ENCODE measurements at places on chromosomes 16 and 17.

DNA sequence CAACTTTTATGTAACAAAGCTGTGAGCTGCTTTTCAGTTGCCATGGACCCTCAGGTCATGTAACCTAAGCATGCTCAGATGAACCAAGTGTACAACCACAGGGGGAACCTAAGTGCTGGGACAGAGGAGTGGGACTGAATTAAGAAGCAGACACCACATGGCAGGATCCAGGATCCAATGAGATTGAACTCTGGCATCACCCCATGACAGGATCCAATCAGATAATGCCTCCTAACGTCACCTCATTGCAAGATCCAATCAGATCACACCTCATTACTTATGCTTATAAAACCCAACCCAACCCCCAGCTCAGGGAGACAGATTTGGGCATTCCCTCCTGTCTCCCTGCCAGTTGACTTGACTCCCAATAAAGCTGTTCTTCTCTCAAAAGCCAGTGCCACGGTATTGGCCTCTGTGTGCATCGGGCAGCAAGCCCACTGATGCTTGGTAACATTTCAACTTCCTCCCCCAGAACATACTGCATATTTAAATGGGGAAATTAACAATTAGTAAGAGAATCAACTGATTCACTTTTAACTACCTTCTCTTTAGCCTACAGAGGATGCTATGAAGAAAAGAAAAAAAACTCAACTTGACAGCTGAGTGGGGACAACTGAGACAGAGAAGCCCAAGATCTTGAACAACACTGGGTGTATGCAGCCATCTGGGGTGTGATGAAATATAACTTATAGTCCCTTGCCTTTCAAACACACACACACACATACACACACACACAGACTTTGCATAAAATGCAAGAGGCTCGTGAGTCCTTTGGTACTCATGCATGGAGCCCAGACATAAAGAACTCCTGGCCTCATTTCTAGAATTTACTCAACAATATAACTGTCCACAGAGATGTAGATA is 148.4 kb downstream of the SLC39A11 start:
- no peaks in the 10 kb centered on the region for H3K36me3 ChIP-seq
- H3K4me1 ChIP-seq, result no peaks in the 10 kb centered on the region
- no peak overlapping the region for H3K27ac ChIP-seq
- no peak for DNase-seq
- H3K4me3 ChIP-seq, result no peak overlapping the region

DNA sequence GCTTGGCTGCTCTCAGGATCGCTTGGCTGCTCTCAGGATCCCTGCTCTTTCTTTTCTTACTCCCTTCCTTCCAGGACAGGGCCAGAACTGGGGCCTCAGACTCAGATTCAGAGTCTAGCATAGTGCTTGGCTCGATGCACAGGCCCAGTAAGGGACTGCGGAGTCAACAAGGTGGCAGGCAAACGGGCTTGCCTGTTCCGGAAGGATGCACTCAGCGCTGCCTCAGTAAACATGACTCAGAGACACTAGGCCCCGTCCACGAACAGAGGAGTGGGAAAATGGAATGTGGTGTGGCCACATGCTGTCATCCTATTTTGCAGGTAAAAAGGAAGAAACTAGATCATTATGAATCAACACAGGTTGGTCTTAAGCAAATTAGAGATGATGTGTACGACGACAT is 9.8 kb downstream of the SPHK1 start:
- H3K4me1 ChIP-seq, result no peaks in the 10 kb centered on the region
- no peak for DNase-seq
- no peak overlapping the region for H3K4me3 ChIP-seq

DNA sequence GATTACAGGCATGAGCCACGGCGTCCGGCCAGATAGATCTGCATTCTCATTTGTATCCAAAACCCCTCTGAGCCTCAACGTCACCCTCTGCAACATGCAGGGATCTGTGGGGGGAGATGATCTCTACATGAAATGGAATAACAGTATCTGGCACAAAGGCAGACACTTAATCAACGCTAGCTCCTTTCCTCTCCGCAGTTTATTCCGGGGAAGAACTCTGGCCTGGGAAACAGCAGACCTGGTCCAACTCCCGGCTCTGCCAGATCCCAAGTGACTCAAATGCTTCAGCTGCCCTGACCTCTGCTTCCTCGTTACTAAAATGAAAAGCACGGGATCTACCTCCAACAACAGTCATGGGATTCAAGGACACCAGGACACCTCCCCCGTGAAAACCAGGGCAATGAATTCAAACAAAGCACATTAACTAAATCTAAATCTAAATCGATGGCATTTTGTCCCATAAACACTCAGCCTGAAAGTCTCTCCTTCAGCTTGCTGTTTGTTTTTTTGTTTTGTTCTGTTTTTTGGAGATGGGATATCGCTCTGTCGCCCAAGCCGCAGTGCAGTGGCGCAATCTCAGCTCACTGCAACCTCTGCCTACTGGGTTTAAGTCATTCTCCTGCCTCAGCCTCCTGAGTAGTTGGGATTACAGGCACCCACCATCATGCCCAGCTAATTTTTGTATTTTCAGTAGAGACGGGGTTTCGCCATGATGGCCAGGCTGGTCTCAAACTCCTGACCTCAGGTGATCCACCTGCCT is 78.2 kb downstream of the NXN start:
- H3K27ac ChIP-seq, result no peak overlapping the region
- H3K27me3 ChIP-seq, result peaks cover 53% of the 10 kb centered on the region
- H3K36me3 ChIP-seq, result no peaks in the 10 kb centered on the region

- no peaks in the 10 kb centered on the region for H3K27me3 ChIP-seq
- peaks cover 84% of the 10 kb centered on the region for H3K36me3 ChIP-seq
- peak overlapping the region; percentile 23 for H3K4me3 ChIP-seq
- peak overlapping the region; percentile 97 for H3K27ac ChIP-seq
- no peak for DNase-seq
Observed at GRCh38 chr16:57038166-57038565, 48.8 kb downstream of the NLRC5 start.

DNA sequence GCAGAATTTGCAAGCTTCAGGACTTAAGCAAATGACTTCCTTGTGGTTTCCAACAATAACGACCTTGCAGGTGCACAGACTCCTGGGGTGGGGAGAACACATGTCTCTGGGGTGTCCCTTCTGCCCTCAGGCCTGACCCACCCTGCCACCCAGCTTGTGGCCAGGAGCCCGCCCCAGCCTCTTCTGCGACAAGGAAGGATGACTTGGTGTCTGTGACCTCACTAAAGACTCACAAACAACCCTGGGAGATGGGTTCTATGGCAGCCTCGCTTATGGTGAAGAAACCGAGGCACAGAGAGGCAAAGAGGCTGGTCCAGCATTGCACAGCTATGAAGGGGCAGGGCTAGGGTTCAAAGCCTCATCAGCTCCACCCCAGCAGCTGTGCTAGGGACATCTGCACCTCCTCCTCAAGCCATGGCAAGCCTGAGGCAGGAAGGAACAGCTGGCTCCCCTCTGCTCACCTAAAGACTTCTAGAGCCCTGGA is 2.6 kb downstream of the ATP2A3 start:
- H3K36me3 ChIP-seq, result peaks cover 45% of the 10 kb centered on the region
- no peaks in the 10 kb centered on the region for H3K27me3 ChIP-seq
- H3K4me3 ChIP-seq, result peak overlapping the region; percentile 90
- peaks cover 60% of the 10 kb centered on the region for H3K4me1 ChIP-seq
- H3K27ac ChIP-seq, result peak overlapping the region; percentile 79

- H3K27me3 ChIP-seq, result no peaks in the 10 kb centered on the region
- no peak overlapping the region for H3K27ac ChIP-seq
- no peak overlapping the region for H3K4me3 ChIP-seq
- no peaks in the 10 kb centered on the region for H3K36me3 ChIP-seq
- H3K4me1 ChIP-seq, result no peaks in the 10 kb centered on the region
Observed at GRCh38 chr16:51057102-51057793, 93.8 kb downstream of the SALL1 start.

GRCh38 chr16:71792176-71792575 is 16.5 kb downstream of the AP1G1 start:
- peaks cover 42% of the 10 kb centered on the region for H3K36me3 ChIP-seq
- no peak for DNase-seq
- H3K27ac ChIP-seq, result no peak overlapping the region
- no peaks in the 10 kb centered on the region for H3K27me3 ChIP-seq

DNA sequence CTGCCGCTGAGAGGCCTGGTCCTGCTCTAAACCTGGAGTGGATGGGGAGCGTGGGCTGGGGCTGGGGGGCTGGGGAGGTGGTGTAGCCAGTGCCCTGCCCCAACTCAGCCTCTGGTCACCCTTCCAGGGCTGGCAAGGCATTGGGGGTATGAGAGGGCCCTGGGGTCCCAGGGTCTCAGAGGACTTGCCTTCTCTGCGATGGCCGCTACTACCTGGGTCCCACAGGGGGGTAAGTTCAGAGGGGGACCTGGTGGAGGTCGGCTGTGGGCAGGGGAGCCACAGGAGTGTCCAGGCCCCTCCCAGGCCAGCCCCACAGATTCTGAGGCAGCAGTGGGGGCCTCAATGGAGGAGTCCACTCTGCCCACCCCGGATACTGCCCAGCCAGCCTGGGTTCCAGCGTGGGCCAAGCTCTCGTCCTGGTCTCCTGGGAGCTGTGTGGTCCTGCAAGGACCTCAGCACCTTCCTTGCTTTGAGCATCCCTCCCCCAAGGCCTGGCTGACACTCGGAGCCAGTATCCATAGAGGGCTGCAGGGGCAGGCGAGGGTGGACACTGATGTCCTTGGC is 20.5 kb downstream of the JPH3 start:
- no peaks in the 10 kb centered on the region for H3K27me3 ChIP-seq
- no peak overlapping the region for H3K4me3 ChIP-seq
- H3K27ac ChIP-seq, result no peak overlapping the region
- H3K36me3 ChIP-seq, result no peaks in the 10 kb centered on the region

GRCh38 chr16:85715169-85716021 is 26.6 kb upstream of the GINS2 start:
- peaks cover 6% of the 10 kb centered on the region for H3K4me1 ChIP-seq
- H3K4me3 ChIP-seq, result no peak overlapping the region
- peaks cover 10% of the 10 kb centered on the region for H3K27me3 ChIP-seq
- no peak overlapping the region for H3K27ac ChIP-seq
- no peaks in the 10 kb centered on the region for H3K36me3 ChIP-seq
- DNase-seq, result peak; percentile 23

GRCh38 chr17:20284022-20284421 is 183.3 kb downstream of the LGALS9B start:
- H3K27ac ChIP-seq, result no peak overlapping the region
- no peaks in the 10 kb centered on the region for H3K36me3 ChIP-seq
- peaks cover 10% of the 10 kb centered on the region for H3K4me1 ChIP-seq
- no peak overlapping the region for H3K4me3 ChIP-seq

GRCh38 chr17:39867084-39867879 is 720 bp upstream of the ZPBP2 start:
- H3K27ac ChIP-seq, result peak overlapping the region; percentile 75
- DNase-seq, result peak; percentile 47
- H3K4me1 ChIP-seq, result peaks cover 48% of the 10 kb centered on the region
- no peaks in the 10 kb centered on the region for H3K36me3 ChIP-seq
- H3K27me3 ChIP-seq, result no peaks in the 10 kb centered on the region

GRCh38 chr16:72287649-72288048 is 115.7 kb upstream of the PMFBP1 start:
- H3K27me3 ChIP-seq, result no peaks in the 10 kb centered on the region
- no peaks in the 10 kb centered on the region for H3K36me3 ChIP-seq
- no peak overlapping the region for H3K4me3 ChIP-seq
- H3K27ac ChIP-seq, result no peak overlapping the region

DNA sequence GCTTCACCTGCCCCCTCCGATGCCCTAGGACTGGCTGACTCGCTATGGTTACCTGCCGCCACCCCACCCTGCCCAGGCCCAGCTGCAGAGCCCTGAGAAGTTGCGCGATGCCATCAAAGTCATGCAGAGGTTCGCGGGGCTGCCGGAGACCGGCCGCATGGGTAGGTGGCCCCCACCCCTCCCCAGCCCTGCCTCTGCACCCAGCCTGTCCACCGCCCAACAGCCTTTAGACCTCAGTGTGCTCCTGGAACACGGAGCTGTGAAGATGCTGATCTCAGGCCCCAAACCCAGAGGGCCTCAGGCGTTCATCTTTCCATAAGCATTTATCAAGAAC is 993 bp downstream of the MMP25 start:
- H3K27me3 ChIP-seq, result peaks cover 32% of the 10 kb centered on the region
- H3K36me3 ChIP-seq, result peaks cover 51% of the 10 kb centered on the region
- peak overlapping the region; percentile 90 for H3K27ac ChIP-seq
- peaks cover 64% of the 10 kb centered on the region for H3K4me1 ChIP-seq

Measured in activated CD8-positive, alpha-beta T cell treated with anti-CD3 and anti-CD28 coated beads, Interleukin-2, amount 10 ng/mL, durations not matched to agents 7 days and 5 days (primary cell).